Stimulated activated CD4-positive, alpha-beta T cell treated with anti-CD3 and anti-CD28 coated beads, Interleukin-15, amount 100 ng/mL, for 1 hour (primary cell): ENCODE measurements at places on chromosomes 4 and X.

DNA sequence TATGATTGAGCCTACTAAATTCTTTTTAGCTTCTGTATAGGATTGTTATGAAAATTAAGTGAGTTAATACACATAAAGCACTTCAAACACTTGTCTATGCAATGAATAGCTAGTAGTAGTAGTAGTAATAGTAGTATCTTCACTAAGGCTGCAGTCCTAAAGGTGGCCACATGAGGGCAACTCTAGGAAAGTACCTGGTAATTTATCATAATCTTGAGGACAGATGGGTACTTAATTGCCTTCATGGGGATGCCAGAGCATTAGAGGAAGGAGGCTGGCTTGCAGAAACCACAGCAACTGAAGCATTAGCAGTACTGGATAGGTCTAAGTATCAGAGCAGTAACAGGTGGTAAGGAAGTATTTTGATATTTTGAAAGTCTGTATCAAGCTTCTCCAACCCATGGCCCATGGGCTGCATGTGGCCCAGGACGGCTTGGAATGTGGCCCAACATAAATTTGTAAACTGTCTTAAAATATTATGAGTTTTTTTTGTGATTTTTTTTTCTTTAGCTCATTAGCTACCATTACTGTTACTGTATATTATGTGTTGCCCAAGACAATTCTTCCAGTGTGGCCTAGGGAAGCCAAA, 17.3 kb downstream of the NIPAL1 start:
- no peak for DNase-seq

DNA sequence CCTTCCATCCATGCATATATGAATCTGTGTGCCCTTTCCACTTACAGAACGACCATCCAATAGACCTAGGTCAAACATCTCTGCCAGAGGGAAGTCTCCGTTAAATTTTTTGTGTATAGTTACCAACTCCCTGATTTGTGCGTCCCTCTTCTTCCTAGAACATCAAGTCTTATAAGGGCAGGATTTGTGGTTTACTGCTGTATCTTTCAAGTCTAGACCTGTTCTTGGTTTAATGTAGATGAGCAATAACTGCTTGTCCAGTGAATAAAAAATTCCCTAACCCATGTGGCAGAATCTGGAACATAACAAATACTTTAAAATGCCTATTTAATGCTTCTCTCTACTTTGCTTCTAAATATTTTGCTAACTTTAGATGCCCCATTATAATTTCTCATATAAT, 988.8 kb downstream of the RAPGEF2 start:
- no peak for DNase-seq

DNA sequence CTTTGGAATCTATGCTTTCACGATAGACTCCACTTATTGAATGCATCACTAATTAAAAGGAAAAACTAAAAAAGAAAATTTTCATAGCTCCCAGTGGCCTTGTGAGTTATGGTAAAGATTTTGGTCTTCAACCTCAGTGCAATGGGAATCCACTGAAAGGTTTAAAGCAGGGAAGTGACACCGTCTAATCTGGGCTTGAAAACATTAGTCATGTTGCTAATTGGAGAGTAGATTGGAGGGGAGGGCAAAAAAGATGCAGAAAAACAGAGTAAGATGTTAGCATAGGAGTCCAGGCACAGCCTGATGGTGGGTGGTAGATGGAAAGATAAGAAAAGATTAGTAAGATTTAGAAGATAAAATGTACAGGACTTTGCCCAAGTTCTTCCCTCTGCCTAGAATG, 633.1 kb upstream of the FTHL17 start:
- DNase-seq: no peak

DNA sequence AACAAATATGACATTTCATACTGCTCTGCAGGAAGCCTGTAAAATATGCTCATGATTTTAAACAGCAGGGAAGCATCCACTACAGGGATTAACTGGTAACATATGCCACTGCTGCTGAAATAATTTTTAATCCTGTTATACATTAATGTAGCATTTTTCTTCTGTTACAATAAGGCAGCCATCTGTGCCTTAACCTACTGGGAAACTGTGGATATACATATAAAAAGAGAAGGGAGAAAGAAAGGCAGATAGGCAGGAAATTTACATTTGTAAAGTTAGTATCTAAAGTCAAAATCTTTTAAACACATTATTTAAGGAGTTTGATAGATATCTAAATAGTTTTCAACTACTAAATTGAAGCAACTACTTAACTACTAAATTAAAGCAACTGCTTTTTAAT, 514.6 kb upstream of the KLHL4 start:
- no peak for DNase-seq

GRCh38 chrX:49754233-49754857, 58.6 kb upstream of the PAGE1 start:
- DNase-seq: peak; percentile 1

- DNase-seq: no peak
Measured at GRCh38 chrX:109902665-109903064, 100.2 kb upstream of the TMEM164 start.

GRCh38 chrX:144730471-144730870, 516.8 kb upstream of the SPANXN1 start:
- no peak for DNase-seq

DNA sequence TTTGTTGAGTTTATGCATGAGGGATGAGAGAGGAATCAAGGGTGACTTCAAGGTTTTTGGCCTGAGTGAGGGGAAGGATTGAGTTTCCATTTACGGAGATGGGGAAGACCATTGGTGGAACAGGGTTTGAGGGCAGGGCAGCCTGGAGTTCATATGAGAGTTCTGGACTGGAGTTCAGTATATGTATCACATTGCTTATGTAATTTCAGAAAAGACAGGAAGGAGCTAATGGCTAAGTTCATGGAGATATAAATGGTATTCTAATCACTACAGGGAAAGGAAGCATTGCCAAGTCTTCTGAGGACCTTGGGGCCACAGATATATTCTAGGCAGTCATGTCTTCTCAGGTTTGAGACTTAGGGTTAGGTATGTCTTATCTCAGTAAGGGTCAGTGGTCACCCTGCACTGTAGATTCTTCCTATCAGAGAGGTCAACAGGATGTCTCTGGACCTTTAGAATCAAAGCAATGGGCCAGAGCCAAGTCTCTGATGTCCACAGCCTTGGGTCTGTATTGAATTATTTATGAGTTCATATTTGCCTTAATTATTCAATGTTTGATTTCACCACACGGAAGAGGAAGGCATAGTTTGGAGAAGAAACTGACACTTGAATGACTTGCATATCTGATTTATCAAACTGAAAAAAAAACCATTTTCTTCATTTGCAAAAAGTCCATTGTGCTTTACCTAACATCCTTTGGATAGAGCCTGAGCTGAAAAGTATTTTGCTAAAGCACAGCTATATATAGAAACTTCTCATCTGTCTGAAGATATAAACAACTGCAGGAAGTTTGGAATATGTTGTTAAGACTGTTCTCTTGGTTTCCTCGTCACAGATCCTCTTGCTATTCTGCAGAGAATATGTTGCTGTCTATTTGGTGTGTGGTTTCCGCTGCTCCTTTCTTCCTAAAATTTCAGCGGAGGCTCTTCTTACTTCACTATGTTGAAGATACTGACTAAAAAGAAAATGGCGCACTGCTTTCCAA, 139.5 kb downstream of the PDGFRA start:
- no peak for DNase-seq

DNA sequence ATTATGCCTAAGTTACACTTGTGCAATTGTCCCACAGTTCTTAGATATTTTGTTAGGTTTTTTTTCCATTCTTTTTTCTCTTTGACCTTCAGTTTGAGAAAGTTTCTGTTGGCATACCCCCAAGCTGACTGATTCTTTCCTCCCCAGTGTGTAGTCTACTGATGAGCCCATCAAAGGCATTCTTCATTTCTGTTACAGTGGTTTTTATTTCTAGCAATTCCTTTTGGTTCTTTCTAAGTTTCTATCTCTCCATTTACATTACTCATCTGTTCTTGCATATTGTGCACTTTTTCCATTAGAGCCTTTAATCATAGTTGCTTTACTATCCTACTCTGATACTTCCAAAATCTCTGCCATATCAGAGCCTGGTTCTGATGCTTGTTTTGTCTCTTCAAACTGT, 31.9 kb downstream of the CASP6 start:
- DNase-seq: no peak

- DNase-seq: no peak
Measured at GRCh38 chr4:185787926-185788679, 23.9 kb downstream of the SORBS2 start.

- DNase-seq: no peak
Measured at GRCh38 chr4:89482251-89482650, 174.7 kb upstream of the GPRIN3 start.

DNA sequence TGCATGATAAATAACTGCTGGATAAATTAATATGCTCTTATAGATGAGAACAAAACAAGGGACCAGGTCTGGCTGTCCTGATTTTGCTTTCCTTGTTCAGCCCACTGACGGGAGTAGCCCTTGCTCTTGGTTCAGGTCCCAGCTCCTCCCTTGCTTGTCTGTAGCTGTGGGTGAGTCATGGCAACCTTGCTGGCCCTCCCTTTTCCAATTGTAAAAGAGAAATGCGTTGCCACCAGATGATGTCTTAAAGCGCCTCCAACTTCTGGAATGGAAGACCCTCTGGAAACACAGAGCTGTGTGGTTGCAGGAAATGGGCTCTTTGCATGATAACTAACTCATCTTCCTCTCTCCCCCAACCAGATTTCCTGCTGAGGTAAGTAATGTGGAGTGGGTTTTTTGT, 171.4 kb downstream of the AASDH start:
- DNase-seq: no peak

GRCh38 chrX:40154853-40155588, 57.3 kb upstream of the BCOR start:
- DNase-seq: no peak

DNA sequence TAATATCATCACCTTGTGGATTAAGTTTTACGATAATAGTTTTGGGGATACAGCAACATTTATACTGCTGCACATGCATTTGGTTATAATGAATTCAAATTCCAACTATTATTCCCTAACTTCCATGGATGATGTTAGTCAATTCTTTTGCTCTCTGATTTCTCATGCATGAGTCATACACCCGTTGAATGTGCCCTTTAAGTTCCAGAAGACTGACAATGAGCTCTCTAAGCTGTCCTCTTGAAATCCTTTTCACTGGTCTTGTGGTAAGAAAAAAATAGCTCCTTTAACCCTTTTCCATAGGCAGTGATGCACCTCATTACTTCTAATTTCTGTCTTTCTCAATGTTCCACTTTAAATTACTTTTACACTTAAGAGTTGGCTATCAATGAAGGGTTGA, 1095.2 kb upstream of the POU3F4 start:
- no peak for DNase-seq

- DNase-seq: no peak
Measured at GRCh38 chr4:183905081-183905592, at the start of gene STOX2. TSS of gene STOX2 (plus strand) at chr4:183905307. CDS start at chr4:183906791, 1,484 bp downstream.

- DNase-seq: no peak
Measured at GRCh38 chr4:173699841-173700475, 169.9 kb upstream of the HAND2 start.

- no peak for DNase-seq
Measured at GRCh38 chrX:15465347-15465746, 27.8 kb downstream of the PIR start.

DNA sequence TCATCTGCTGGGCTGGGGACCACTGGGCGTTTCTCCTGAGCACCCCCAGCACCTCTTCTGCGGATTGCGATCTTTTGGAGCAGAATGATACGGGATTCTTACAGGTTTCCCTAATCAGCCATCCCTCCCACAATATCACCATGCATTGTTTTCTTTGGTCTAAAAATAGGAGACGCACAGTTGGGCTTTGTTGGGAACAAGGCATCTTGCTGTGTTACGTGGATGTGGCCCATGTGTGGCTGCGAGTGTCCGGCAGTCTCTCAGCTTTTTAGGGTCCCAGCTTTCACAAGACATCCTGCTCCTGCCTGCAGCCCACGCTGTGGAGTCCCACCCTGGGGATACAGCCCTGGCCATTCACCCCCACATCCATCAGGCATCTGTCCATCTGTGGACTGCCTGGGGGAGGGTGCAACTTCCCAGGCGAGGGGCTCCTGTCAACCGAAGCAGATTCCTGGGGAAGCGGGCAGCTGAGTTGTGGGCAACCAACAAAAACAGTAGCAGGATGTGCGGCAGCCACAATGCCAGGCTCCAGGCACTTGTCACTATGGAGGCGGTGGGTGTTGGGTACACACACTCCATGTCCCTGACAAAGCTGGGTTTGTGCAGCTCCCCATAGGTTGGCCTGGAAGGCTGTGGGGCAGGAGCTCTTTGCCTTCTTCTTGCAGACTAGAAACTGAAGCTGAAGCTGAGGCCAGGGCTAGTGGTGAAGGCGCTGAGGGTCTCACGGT, 185.5 kb upstream of the PSAPL1 start:
- no peak for DNase-seq

DNA sequence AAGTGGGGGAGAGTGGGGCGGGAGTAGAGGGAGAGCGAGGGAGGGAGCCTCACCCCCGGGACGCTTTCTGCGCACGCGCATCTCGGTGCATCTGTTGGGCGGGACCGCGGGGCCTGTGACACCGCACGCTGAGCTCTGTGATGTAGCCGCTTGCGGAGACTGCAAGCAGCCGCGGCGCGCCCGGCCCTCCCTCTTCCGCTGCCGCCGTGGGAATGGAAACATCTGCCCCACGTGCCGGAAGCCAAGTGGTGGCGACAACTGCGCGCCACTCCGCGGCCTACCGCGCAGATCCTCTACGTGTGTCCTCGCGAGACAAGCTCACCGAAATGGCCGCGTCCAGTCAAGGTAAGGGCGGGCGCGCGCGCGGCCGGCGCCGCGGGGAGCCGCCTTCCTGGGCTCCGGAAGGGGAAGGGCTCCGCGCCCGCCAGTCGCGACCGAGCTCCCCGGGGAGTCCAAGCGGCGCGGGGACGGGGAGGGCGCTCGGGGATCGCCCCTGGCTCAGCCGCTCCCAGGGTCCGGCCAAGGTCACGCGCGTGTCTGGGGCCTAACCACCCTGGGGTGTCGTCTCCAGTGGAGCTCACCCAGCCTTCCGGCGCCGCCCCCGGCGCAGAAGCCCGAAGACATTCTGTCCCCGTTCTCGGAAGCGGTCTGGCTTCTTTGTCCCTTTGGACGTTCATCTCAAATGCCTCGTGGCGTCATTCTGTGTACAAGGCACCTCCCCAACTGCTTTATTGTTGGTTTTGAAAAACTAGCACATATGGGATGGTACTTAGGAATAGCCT, at the start of gene FUNDC2:
FUNDC2 (plus strand) TSS at position 118 of the 782 bp plus-strand sequence; CDS start at position 213, 95 bp downstream.
- peak; percentile 81 for DNase-seq

- no peak for DNase-seq
Measured at GRCh38 chr4:111070390-111070789, 447.5 kb upstream of the PITX2 start.

- no peak for DNase-seq
Measured at GRCh38 chr4:79904331-79904730, 168.7 kb downstream of the ANTXR2 start.

- DNase-seq: no peak
Measured at GRCh38 chr4:129603241-129603931, 507.4 kb downstream of the C4orf33 start.

- no peak for DNase-seq
Measured at GRCh38 chrX:68896581-68896980, 67.8 kb downstream of the EFNB1 start.

GRCh38 chrX:70260104-70260503, at the start of gene P2RY4:
TSS of gene P2RY4 (minus strand) at chrX:70260204. CDS start at chrX:70259624, 580 bp downstream.
- no peak for DNase-seq

GRCh38 chrX:38149016-38149415, 71.7 kb downstream of the SRPX start:
- no peak for DNase-seq
